ENCODE measurements at places on chromosomes 4 and X. TPM values are rescaled to one million over a fixed set of nuclear protein-coding genes. Genes with fewer than 3 reads are reported as not detected.

Gene NPY2R
- total RNA-seq, result 0.39 TPM

Gene PDHA2
- not detected for total RNA-seq

DNA sequence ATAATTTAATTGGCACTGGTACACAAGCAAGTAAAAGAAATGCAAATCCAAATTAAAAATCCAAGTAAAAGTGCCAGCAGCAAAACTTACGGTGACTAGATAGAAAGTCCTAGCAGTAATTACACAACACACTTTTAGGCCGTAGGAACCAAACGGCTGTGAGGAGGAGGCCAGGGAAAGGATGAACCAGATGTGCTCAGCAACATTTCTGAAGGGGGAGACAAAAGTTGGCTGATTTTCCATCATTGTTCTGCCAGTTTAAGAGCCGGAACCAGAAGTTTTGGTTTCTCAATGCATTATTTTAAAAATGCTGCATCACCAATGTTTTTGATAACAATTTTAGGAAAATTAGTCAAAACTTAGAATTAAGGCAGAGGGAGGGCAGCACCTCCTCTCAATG is 68.7 kb upstream of the ENPP6 start:
- no peak overlapping the region for H3K4me3 ChIP-seq
- DNase-seq, result no peak
- no peaks in the 10 kb centered on the region for H3K27me3 ChIP-seq
- peaks cover 11% of the 10 kb centered on the region for H3K4me1 ChIP-seq

Gene ETDB
- not detected for total RNA-seq

Gene CHRDL1
- 13.5 TPM for total RNA-seq
